NCI-H187 treated with DMSO at 0.1 percent for 48 hours (cell line): ENCODE measurements at places on chromosomes 1 and 21.

DNA sequence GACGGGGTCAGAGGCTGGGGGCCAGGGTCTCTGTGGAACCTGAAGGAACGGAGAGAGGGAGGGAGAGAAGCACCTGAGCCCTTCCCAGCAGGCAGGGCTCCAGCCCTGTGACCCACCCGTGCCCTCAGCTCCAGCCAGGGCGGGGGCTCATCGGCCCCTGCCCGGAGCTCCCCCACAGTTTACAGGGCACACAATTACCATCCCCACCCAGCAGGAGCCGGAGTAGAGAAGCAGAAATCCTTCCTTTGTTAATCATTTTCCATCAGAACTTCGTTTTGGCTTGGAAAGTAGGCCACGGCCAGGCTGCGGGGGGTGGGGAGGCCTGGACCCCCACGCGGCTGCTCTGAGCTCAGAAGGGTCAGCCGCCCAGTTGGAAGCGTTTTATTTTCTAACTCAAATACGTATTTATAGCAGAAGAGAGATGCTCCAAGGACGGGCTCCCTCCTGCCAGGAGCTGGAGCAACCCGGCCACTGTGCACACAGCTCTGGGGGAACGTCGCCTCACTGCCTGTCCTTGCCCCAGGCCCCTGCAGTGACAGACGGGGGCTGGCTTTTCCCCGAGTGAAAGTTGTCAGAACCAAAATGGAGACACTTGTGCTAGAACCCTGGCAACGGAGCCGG is 42.7 kb upstream of the ADARB1 start:
- no peak for DNase-seq

- no peak for DNase-seq
Observed at GRCh38 chr1:242225767-242226573, 227.1 kb upstream of the MAP1LC3C start.

DNA sequence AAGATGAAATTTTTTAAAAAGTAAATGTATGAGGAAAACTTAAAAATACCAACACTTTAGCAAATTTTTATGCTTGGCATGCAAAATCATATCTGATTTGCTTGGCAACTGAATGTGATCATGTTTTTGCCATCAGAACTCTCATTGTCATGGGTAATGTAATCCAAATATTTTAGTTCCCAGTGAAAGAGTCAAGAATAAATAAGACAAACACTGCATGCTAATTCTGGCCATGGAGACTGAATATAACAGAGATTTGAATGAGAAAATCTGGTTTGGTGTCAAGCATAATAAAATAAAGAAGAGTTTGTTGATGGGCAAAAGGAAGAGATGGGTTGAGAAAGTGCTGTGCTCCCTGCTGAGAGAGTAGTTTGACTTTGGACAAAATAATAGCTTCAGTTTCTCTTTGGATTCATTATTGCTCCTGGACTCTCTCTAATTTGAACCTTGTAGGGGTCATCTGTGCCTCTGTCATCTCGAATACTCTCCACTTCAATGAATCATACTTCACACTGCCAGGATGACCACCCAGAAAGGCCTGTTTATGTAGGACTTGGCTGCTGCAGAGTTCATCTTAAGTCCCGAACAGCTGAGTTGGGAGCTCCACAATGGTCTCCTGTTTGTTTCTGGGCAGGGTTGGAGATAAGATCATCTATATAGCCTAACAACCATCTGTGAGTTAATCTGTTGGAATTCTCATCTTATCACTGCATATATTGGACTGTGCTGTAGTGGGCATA is 34.4 kb downstream of the ADAMTS1 start:
- no peak for DNase-seq

DNA sequence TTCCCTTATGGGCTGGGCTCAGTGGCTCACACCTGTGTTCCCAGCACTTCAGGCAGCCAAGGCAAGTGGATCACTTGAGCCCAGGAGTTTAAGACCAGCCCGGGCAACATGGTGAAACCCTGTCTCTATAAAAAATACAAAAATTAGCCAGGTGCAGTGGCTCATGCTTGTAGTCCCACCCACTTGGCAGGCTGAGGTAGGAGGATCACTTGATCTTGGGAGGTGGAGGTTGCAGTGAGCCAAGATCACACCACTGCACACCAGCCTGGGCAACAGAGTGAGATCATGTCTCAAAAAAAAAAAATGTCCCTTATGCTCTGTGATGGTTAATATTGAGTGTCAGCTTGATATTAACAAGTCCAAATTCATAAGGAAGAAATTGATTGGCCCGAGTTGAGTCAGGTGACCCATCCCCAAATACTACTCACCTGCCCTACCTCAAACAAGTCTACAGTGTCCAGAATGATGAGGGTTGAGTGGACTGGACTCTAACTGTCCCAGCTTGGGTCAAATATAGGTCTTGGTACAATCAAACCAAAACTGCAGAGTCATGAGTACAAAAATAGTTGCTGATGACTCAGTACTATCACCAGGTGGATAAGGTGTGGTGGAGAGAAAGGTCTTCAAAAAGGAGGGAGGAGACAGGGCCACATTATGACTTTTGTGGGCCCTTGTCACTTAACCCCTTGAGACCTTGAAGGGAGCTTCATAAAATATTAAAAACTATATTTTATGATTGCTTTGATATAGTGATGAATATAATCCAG is 161.0 kb downstream of the ZNF326 start:
- DNase-seq: no peak

DNA sequence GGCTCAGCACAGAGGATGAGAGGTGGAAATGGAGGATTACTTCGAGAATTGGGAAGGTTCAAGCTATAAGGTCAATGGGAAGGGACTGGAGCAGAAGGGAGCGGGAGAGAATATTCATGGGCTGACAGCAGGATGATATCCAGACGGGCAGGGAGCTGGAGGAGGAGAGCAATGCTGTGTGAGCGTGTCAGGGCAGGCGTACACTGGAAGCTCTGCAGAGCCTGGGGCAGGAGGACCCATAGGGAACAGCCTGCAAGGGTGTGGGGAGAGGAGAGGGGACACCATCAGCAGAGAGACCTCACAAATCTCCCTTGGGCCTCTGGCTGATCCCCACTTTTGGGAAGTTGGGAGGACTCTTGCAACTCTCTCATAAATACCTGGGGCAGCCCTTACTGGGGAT is 13.7 kb downstream of the CSF1 start:
- no peak for DNase-seq

GRCh38 chr1:180577361-180577760 is 18.6 kb downstream of the OVAAL start:
- no peak for DNase-seq
